ENCODE measurements at places on chromosomes 7 and 10. TPM values are rescaled to one million over a fixed set of nuclear protein-coding genes. Genes with fewer than 3 reads are reported as not detected.

GRCh38 chr10:96695975-96696634, 24.2 kb downstream of the PIK3AP1 start:
- no peak for DNase-seq

DNA sequence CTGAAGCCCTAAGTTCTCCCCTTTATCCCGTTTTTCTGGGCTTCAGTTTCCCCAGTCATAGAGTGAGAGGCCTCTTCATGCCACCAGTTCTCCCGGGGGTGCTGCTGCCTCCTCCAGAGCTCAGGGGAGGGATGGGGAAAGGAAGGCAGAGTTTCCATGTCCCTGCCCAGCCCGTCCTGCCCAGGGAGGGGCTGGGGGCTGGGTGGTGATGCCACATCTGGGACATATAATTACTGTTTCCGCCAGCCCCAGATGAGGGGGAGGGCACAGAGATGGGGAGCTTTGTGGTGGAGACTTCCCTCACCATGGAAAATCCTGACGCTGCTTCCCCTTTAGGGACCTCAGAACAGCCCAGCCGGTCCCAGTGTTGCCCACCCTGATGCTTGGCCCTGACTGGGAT, 4.1 kb downstream of the AQP1 start:
- no peak for DNase-seq

DNA sequence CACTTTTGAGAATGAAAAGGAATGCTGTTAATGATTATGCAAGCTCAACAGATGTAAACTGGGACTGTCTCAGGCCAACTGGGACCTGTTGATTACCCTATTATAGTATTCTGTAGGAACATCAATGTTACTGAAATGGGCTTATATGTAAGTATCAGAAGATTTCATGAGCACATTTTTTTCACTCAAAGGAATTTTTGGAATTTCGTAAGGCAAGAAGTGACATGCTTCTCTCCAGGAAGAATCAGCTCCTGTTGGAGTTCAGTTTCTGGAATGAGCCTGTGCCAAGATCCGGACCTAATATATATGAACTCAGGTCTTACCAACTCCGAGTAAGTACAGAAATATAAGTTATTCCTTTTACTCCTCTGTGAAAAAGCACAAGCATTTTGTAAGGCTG, 19.2 kb downstream of the NIPSNAP2 start:
- no peak for DNase-seq

GRCh38 chr7:68309806-68310205, 1288.5 kb upstream of the AUTS2 start:
- no peak for DNase-seq

Gene DLG5
- total RNA-seq, result 21.2 TPM

Gene ASZ1
- total RNA-seq, result not detected

Gene CTAGE4
- 0.84 TPM for total RNA-seq

Gene PAX4
- not detected for total RNA-seq
